ENCODE measurements at places on chromosomes 2 and 18. TPM values are rescaled to one million over a fixed set of nuclear protein-coding genes. Genes with fewer than 3 reads are reported as not detected.

- DNase-seq = no peak
Measured at GRCh38 chr2:171297956-171298355, 135.8 kb downstream of the METTL8 start.

The TLX2 gene
- not detected for total RNA-seq

The CKAP2L gene
- total RNA-seq = 0.65 TPM

DNA sequence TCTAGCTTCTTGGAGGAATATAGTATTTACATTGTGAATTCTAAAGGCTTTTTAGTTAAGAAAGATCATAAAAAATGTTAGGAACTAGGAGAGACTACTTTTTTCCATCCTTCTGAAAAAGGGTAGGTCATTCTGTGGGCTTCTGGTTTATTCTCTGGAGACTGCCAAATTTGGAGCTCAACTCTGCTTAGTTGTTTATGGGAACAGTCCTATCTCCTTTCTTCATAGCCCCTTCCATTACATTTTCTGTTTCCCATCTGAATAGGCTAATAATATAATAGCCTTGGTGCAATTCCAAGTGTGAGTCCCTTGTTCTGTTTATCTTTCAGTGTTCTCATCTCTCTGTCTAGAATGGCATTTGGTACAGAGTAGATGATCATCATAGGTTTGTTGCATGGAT, 15.6 kb downstream of the LAMA3 start:
- no peak for DNase-seq

The HAAO gene
- total RNA-seq = 15.0 TPM

DNA sequence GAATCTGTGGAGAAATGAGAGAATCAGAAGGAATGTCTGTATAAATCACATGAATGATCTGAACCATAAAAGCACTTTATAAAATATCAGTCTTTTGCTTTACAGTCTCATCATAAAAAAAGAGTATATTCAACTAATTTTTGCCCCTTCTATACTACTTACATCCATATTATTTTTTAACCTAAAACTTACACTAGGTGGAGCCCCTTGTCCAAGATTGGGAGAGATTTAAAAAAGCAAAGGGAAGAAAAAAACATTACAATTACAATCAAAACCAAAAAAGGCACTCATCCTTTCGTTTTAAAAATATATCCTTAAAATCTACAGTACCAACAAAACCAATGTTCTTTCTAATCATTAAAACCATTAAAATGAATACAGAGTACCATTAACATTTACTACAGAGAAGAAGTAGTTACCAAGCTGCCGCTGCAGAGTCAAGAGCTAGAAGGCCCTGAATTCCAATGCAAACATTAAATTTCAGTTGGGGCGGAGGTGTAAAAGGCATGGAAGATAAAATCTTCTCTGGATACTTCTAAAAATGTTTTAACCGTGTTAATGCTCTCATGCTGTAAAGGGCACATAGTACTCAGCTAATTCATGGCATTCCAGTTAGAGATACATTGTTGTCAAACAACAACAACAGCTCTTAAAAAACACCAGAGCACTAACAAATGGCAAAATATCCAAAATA, 56.7 kb upstream of the EPB41L3 start:
- DNase-seq = no peak

DNA sequence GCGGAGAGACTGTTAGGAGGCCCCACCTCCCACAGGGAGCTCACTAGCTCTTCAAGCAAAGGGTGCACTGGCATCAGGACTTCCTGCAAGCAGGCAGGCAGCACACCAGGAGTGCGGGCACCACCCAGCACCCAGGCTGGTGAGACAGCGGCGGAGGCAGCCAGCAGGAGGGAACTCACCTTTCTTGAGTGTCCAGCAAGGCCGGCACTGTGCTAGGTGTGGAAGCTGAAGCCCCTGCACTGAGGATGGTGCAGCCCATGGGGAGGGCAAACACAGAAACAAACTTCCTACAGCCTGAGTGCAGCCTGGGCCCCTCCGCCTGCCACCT, 100.7 kb upstream of the ID2 start:
- peak; percentile 72 for DNase-seq

DNA sequence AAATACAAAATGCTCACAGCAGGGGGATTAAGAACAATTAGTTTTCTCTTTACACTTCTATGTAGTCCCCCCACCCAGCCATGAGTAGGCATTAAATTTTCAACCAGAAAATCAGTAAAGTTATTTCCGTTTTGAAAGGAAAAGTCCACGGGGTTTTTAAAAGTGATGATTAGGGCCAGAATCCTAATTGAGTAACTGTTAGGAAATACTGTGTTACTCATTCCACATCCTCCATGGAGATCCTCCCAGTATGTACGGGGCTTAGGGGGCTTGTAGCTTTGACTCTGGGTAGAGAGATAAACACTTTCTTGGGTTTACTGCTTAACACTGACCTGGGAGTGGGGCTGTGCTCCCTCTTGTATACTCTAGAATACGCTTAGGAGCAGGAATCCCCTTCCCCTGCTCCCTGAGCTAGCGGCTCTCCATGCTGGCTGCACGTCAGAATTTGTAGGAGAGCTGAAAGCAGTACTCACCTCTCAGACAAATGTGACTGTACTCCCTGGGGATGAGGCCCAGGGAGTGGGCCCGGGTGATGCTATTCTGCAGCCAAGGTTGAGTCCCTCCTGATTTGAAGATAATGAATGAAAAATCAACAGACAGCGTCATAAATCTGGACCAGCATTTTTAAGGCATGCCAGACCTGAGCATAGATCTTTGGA, 100.5 kb downstream of the SLC4A3 start:
- no peak for DNase-seq

DNA sequence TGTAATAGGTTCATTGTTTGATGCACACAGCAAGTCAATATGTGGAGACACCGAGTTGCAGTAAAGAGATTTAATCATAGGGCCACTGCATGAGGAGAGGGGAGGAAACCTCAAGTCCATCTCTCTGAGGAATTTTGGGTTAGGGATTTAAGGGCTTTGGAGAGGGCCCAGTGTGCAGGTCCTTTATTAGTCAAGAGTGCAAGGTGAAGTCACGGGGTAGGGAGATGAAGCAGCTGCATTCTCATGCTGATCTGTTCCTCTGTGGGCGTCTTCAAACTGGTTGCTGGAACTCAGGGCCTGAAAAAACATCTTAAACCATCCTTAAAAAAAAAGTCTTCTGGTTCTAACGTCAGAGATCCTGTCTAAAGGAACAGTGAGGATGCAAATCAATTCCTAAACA, 131.6 kb downstream of the NXPH2 start:
- DNase-seq = no peak

DNA sequence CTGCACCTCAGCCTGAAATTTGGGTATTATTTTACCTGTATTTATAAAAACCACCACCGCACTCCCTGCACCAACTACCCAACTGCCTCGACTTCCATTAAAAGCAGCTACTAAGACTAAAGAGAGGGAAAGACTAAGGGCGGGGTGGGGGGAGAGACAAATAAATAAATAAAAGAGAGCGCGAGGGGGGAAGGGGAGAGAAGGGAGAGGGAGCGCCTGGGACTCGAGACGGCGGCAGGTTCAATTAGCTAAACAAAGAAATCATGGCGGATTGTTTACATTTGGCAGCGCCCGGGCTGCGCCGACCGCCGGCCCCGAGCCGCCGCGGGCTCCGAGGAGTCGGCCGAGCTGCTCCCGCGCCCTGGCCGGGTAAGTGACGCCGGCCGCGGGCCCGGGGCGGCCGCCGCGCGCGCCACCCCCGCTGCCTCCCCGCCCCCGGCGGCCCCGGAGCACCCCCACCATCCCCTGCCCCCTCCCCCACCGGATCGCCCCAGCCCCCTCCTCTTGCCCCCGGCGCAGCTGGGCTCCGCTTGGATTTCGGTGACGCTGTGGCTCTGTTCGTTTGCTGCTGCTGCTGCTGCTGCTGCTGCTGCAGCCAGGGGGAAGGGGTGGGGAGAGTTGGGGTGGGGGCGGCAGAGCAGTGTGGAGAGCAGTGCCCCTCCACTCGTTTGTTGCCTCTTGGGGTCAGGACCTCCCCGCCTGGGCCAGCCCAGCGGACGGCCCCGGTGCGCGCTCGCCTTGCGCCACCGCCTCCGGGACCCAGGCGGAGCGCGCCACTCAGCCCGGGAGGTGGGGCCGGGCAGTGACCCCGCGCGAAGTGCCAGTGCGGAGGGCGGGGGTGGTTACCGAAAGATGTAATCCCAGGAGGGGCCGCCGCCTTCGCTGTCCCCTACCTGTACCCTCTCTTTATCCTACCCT, 187.2 kb upstream of the FANCL start:
- DNase-seq = no peak

The CERKL gene
- total RNA-seq = not detected

- DNase-seq = no peak
Measured at GRCh38 chr2:50594233-50594632, 437.7 kb downstream of the NRXN1 start.

GRCh38 chr2:105517814-105518705, 119.2 kb upstream of the FHL2 start:
- DNase-seq = peak; percentile 76

DNA sequence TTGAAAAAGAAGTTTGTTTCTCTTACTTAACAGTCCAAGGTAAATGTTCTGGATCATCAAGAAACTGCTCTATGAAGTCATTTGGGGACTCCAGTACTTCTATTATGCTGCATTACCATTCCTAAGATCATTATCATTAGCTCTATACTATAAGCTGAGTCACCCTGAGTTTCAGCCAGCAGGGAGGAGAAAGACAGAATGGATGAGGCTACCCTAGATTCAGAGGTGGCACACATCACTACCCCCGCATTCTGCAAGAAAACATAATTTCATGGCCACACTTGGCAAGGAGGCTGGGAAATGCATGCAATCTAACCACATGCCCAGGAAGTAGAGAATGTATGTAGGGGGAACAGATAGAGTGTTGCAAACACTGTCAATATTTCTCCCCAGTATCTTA, 16.6 kb upstream of the LNPK start:
- DNase-seq = no peak

GRCh38 chr2:105691947-105692390, 52.7 kb upstream of the NCK2 start:
- DNase-seq = no peak

- no peak for DNase-seq
Measured at GRCh38 chr2:5472673-5473072, 219.5 kb upstream of the SOX11 start.

GRCh38 chr2:56133931-56134629, 49.7 kb upstream of the CCDC85A start:
- no peak for DNase-seq

DNA sequence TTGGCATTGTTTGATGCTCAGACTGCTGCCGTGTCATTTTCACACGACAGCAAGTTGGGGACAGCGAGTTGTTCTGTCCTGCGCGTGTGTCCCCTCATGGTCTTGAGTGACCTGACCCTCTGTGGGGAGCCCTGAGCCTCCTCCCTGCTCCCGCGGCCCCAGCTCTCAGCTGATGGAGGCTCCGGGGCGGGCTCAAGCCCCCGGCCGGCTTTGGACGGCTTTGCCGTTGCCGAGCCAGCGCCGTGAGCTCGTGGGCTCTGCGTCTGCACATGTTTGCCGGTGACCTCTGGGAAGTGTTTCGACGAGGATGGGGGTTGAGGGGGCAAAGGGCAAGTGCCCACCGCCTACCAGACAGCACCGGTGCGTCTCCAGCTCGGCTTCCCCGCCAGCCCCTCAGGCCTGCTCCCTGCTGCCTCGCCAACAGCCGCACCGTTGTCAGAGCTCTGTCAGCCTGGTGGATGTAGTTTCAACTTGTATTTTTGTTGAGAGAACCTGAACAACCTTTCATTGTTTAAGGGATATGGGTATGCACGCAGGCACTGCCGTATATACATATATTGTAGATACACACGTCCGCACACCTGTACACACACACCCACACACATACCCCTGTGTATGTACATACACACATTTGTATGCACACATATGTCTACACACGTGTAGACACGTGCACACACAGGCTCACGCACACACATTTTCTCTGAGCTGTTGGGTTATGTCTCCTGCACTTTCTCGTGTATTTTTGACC, 13.7 kb downstream of the PDCD1 start:
- peak; percentile 71 for DNase-seq

The HSBP1L1 gene
- total RNA-seq = 3.9 TPM

- DNase-seq = peak; percentile 71
Measured at GRCh38 chr2:137706786-137707613, 257.3 kb upstream of the HNMT start.

The SNORC gene
- total RNA-seq = 1.00 TPM

DNA sequence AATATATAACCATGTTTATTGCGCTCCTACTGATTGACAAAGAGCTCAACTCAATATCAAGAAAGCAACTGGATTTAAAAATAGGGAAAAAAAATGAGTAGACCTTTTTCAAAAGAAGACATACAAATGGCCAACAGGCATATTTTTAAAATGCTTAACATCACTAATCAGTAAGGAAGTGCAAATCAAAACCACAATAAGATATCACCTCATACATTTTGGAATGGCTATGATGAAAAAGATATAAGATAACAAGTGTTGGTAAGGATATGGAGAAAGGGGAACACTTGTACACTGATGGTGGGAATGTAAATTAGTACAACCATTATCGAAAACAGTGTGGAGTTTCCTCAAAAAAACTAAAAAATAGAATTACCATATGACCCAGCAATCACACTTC, 5.6 kb upstream of the GALNT5 start:
- DNase-seq = no peak

- peak; percentile 62 for DNase-seq
Measured at GRCh38 chr2:120227111-120227991, 4.2 kb upstream of the TMEM185B start.

GRCh38 chr18:11268153-11268552, 118.8 kb upstream of the PIEZO2 start:
- no peak for DNase-seq

DNA sequence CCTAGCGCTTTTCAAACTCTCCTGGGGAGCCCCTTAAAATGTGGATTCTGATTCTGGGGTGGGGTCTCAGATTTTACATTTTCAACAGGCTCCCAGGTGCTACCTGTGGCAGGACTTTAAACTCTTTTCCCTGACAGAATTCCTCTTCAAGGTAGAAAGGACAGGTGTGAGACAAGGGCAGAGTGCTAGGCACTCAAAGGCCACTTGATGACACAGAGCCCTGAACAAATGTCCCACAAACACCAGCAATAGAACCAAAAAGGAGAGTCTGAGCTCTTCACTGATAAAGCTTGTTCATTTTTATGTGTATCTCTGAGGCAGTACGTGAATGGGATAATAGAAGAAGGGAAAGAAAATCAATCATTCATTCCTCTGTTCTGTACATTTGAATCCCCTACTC, 77.7 kb upstream of the PELI1 start:
- DNase-seq = no peak

DNA sequence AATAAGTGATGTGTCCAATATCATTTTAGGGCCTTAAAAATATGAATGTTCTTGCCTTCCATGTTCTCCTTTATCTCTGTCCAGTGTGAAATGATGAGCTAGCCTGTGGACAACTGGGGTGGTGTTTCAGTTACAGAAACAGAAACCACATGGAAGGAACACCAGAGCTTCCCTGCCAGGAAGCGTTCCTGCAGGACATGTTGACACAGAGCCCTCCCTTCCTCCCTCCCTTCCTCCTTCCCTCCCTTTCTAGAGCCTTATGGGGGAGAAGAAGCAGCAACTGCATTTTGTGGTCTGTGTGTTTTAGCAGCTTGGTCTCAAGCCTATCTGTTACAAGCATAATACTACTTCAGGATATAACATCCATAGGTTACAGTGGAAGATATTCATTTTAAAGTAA, 539.7 kb upstream of the NETO1 start:
- DNase-seq = no peak

The GPR75 gene
- 1.7 TPM for total RNA-seq
